Smooth muscle cell of the pulmonary artery (primary cell): ENCODE measurements at places on chromosomes 5 and 9. TPM values are rescaled to one million over a fixed set of nuclear protein-coding genes. Genes with fewer than 3 reads are reported as not detected.

ZNF782 gene
- 2.8 and 3.1 TPM in 2 replicates for total RNA-seq

SOHLH1 gene
- not detected in 2 replicates for total RNA-seq

PCDHA1 gene
- 0.20 TPM in 1 of 2 replicates, not detected in the other for total RNA-seq

DMXL1 gene
- total RNA-seq: 41.3 and 54.7 TPM in 2 replicates

TXNDC8 gene
- total RNA-seq: not detected in 2 replicates

IRGM gene
- 0.13 TPM in 1 of 2 replicates, not detected in the other for total RNA-seq

MARCHF11 gene
- not detected in 2 replicates for total RNA-seq

BHMT gene
- total RNA-seq: not detected in 2 replicates

WNK2 gene
- total RNA-seq: not detected in 2 replicates

LTC4S gene
- 2.3 and 5.2 TPM in 2 replicates for total RNA-seq

ACTBL2 gene
- 0.03 TPM in 1 of 2 replicates, not detected in the other for total RNA-seq

SELENOP gene
- total RNA-seq: 2.5 and 15.6 TPM in 2 replicates

TXNDC15 gene
- 144 and 182 TPM in 2 replicates for total RNA-seq

LURAP1L gene
- total RNA-seq: 16.7 and 25.4 TPM in 2 replicates

CENPK gene
- 4.7 and 8.3 TPM in 2 replicates for total RNA-seq

SPATA31A3 gene
- not detected in 2 replicates for total RNA-seq

LHFPL2 gene
- total RNA-seq: 66.9 and 83.6 TPM in 2 replicates

CDX1 gene
- total RNA-seq: 0.17 and 0.91 TPM in 2 replicates

CCL27 gene
- total RNA-seq: 0.17 TPM in 1 of 2 replicates, not detected in the other

SHISAL2B gene
- total RNA-seq: not detected in 2 replicates
